WTC11 (cell line): ENCODE measurements at places on chromosomes 2 and 18. TPM values are rescaled to one million over a fixed set of nuclear protein-coding genes. Genes with fewer than 3 reads are reported as not detected.

The MAL gene
- total RNA-seq, result 0.22 to 0.39 TPM in 2 of 3 replicates, not detected in the other

DNA sequence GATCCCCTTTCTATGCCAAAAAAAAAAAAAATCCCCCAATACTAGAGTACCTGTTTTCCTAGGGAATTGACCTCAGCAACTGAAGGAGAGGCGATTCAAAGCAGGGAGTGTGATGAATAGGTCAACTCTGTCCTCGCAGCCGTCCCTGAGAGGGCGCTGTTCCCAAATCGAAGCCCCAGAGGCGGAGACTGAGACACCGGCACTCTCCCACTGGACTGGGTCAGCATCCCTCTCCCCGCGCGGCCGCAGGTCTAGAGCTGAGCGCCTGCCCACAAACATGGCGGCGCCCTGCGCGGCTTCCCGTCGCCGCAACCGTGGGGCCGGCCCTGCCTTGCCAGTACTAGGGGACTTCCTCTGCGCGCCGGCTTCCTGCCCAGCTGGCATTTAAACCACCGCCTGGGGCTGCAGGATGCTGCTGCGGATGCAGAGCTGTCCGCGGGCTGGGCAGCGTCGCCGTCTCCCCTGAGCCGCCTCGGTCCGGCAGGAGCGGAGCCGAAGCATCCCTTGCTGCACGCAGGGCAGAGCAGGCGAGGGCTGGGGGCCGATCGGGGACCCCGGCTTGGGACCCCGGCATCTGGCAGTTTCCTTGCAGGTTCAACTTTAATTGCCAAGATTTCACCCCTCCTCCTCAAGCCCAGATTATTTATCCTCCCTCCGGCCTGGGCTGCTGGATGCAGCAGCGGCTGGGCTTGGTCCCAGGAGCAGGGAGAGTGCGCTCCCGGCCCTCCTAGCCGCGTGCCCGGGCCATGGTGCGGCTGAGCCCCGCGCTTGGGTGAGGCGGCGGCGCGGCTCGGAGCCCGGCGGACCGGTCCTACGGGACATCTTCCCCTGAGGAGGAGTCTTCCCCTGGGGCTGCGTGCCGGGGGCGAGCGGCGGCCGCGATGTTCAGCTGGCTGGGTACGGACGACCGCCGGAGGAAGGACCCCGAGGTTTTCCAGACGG lies at the start of gene EHD3:
Gene EHD3, plus strand, starts transcription at position 412 of the 942 bp plus-strand sequence. Its CDS starts 470 bp downstream, at position 882.
- H3K4me3 ChIP-seq, result peak within 1 kb of the TSS; percentile 74
- DNase-seq, result peak; percentile 97
- peaks cover 20% of the 10 kb centered on the region for H3K4me1 ChIP-seq
- no peak within 1 kb of the TSS for H3K27ac ChIP-seq
- no peaks in the 10 kb centered on the region for H3K36me3 ChIP-seq
- H3K27me3 ChIP-seq, result peaks cover 11% of the 10 kb centered on the region

The SOX11 gene
- total RNA-seq, result 22.5 to 24.8 TPM (median 24.0 TPM) in 3 replicates

The RAX gene
- 0.57 to 0.94 TPM (median 0.89 TPM) in 3 replicates for total RNA-seq

DNA sequence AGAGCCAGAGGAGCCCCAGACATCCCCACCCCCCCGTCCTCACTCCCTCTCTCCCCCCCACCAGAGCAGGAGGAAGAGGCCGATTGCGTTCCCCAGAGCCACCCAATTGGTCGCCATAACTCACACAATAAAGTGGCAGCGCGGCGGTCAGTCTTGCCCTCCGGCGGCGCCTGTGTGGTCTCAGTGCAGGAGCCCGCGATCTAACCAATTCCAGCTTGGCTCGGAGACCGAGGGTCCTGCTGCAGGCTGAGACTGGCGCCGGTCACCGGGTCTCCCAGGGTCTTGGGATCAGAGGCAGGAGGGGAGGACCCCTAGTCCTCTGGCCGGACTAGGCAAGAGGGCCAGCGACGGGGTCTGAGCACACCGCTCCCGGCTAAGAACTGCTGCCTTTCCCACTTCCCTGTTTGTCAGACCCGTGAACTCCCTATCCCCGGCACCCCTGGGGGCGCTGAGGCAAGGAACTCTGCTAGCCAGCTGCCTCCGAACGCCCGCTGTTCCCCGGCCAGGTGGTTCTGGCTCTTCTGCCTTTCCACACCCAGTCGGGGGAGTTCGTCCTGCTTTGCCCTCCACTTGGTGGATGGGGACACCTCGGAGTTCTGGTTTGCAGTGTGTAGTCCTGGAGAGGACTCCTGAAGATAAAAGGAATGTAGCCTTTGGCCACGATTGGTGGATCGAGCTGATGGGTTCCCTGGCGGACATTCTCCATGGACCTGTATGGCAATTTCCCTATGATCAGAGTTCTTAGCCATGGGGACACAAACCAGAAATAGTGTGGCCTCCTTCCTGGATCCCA lies 1.0 kb upstream of the HOXD12 start:
- no peaks in the 10 kb centered on the region for H3K36me3 ChIP-seq
- no peak overlapping the region for H3K27ac ChIP-seq
- peaks cover 99% of the 10 kb centered on the region for H3K27me3 ChIP-seq
- peaks cover 62% of the 10 kb centered on the region for H3K4me1 ChIP-seq
- peak overlapping the region; percentile 65 for H3K4me3 ChIP-seq

The RSAD2 gene
- not detected in 3 replicates for total RNA-seq

DNA sequence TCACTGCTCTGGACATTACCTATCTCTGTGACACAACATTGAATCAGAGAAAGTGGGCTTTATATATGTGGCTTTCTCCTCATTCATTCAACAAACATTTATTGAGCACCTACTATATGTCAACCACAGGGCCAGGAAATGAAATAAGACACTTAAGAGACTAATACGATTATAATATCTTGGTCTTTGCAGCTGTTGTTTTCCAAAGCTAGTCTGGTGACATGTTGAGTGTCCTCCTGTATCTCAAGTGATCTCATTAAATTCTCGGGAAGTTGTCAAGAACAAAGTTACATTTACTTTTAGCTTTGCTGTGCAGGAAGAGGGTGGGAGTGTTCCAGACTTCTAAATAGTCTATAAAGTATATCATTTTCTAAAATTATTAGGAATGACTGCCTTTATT lies 164.6 kb upstream of the SP5 start:
- no peaks in the 10 kb centered on the region for H3K4me1 ChIP-seq
- no peak overlapping the region for H3K27ac ChIP-seq
- peaks cover 35% of the 10 kb centered on the region for H3K36me3 ChIP-seq
- no peak overlapping the region for H3K4me3 ChIP-seq
- DNase-seq, result no peak
- H3K27me3 ChIP-seq, result no peaks in the 10 kb centered on the region
